ENCODE measurements at places on chromosomes 4 and X.
A peak's percentile ranks its signal among the peaks of the same experiment; 100 is the strongest.

GRCh38 chr4:156898373-156899117 is 73.1 kb downstream of the PDGFC start:
- no peak for DNase-seq

DNA sequence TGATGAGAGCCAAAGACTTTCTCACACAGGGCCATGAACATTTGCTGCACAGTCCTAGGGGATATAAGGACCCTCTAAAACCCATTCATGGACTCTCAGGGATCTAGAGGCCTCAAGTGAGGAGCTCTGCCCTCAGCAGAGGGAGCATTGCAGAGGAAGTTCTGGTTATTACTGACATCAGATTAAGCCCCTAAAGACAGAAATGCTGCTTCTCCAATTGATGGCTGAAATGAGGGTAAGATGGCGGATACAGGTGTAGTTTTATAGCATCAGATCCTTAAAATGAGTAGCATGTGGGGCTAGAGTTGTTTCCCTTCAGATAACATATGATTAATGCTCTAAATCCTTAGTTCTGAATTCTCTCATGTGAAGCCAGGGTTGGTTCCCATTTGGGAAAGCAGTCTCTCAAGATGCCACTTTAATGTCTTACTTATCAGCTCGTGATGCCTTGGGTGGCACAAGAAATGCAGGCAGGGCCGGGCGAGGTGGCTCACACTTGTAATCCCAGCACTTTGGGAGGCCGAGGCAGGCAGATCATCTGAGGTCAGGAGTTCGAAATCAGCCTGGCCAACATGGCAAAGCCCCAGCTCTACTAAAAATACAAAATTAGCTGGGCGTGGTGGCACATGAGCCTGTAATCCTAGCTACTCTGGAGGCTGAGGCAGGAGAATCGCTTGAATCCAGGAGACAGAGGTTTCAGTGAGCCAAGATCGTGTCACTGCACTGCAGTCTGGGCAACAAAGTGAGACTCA is 7.9 kb downstream of the RHOH start:
- no peak for DNase-seq

- no peak for DNase-seq
These were observed 108.8 kb upstream of the NALF2 start for GRCh38 chrX:69395306-69395705.

- no peak for DNase-seq
These were observed 72.2 kb downstream of the CRLF2 start for GRCh38 chrX:1140236-1140681.

DNA sequence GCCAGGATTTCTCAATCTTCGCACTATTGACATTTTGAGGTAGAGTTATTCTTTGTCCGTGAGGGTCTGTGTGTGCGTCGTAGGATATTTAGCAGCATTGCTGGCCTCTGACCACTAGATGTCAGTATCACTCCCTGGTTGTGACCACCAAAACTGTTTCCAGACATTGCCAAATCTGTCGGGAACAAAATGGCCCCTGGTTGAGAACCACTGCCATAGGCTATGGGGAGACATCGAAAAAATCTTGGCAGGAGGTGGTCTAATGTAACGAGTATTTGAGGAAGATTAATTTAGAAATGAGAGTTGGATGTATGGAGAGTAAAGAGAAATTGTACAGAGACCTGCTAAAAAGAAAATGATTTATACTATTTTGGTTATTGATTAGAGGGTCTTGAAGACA is 108.4 kb downstream of the DOCK11 start:
- DNase-seq, result peak; percentile 38

GRCh38 chr4:139669335-139669734 is 3.7 kb downstream of the MGST2 start:
- DNase-seq, result no peak

DNA sequence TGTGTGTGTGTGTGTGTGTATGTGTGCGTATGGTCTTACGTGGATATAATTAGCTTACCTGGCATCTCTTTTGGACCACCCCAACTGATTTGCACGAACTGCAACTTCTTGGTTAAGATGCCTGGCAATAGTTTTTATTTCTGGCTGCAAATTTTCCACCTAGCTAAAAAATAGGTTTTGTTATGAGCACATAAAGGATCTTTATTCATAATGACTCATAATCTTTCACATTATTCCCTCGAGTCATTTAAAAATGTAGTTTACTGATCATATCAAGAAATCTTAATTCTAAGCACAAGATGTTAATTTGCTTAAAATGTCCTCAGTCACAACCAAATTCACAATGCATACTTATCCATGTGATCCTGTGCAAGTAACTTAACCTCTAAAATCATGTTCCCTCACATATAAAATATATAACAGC is 1.5 kb downstream of the COX18 start:
- no peak for DNase-seq

GRCh38 chrX:34300871-34301270 is 168.8 kb upstream of the FAM47A start:
- DNase-seq, result peak; percentile 2

DNA sequence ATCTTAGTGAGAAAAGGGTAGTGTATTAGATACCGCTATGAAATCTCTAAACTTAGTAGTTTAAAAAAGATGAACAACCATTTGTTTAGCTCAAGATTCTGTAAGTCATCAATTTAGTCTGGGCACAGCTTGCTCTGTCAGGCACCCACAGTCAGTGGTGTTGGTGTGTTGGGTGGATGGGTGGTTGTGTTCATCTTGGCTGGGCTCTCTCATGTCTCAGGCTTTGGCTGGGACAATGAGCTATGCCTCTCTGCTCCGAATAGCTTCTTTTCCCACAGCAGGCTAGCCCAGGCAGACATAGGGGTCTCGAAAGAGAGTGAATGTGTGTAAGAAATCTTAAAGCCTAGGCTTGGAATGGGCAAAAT is 127.0 kb upstream of the GATB start:
- no peak for DNase-seq

GRCh38 chr4:73742490-73743160 is 2.3 kb downstream of the CXCL8 start:
- no peak for DNase-seq

- DNase-seq, result no peak
These were observed 7.8 kb upstream of the GPR82 start for GRCh38 chrX:41716222-41716621.

GRCh38 chrX:43809463-43809862 is 72.8 kb downstream of the MAOB start:
- DNase-seq, result no peak

GRCh38 chr4:159010100-159010499 is 92.8 kb upstream of the RAPGEF2 start:
- no peak for DNase-seq

- no peak for DNase-seq
These were observed 19.2 kb upstream of the ATXN3L start for GRCh38 chrX:13338996-13339515.

DNA sequence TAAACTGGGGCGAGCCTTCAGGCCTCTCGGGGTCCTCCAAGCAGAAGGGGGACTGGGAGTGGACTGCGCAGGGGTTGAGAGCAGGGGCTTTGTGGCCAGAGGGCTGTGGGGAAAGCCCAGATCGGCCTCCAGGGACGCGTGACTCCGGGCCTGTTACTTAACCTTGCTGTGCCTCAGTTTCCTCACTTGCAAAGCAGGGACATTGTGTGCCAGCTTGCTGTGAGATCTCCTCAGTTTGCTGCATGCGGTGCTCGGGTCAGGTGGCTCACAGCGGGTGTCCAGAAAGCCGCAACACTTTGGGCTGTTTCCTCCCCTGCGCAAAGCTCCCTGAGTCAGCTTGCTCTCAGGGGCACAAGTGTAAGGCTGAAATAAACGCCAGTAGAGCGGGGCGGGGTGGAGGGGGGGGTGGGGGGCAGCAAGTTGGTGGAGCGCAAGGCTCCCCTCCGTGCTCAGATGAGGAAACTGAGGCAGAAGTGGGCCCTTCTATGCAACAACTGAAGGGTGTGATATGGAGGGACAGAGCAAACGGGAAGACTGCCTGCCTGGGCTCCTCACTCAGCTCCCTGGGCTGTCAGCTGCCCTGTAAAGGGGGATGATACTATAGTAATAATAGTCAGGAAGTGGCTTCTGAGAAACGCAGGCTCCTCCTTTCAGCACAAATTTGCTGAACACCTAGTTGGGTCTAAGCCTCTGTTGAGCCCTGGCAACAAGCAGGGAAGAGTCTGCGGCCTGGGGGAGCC is 101.0 kb downstream of the HMX1 start:
- no peak for DNase-seq

- DNase-seq, result no peak
These were observed 31.5 kb downstream of the BMP3 start for GRCh38 chr4:81062001-81062400.

GRCh38 chr4:168221301-168221700 is 97.3 kb downstream of the DDX60 start:
- no peak for DNase-seq

- DNase-seq, result no peak
These were observed 22.2 kb downstream of the BTC start for GRCh38 chr4:74772106-74772505.

- DNase-seq, result no peak
These were observed 2.0 kb downstream of the TMEM165 start for GRCh38 chr4:55397520-55398321.

- no peak for DNase-seq
These were observed 7.7 kb upstream of the SLC10A6 start for GRCh38 chr4:86856896-86857295.

GRCh38 chr4:77905651-77906263 is 43.1 kb downstream of the MRPL1 start:
- DNase-seq, result no peak

GRCh38 chr4:73648478-73648877 is 28.2 kb upstream of the RASSF6 start:
- no peak for DNase-seq

DNA sequence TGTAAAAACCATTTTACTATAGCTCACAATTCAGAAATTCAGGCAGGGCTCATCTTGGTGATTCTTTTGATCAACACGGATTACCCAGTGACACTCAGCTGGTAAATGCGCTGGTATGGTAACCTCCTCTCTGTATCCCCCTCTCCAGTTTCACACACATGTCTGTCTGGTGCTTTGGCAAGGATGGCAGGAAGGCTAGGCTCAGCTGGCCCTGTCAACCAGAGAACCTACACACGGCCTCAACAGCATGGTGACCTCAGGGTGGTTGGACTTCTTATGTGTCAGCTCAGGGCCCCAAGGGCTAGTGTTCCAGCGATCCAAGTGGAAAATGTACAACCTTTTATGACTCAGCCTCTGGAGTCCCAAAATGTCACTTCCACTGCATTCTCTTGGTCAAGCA is 55.7 kb upstream of the EOLA2 start:
- DNase-seq, result no peak

- DNase-seq, result no peak
These were observed 6.6 kb downstream of the NKX1-1 start for GRCh38 chr4:1399508-1400190.

DNA sequence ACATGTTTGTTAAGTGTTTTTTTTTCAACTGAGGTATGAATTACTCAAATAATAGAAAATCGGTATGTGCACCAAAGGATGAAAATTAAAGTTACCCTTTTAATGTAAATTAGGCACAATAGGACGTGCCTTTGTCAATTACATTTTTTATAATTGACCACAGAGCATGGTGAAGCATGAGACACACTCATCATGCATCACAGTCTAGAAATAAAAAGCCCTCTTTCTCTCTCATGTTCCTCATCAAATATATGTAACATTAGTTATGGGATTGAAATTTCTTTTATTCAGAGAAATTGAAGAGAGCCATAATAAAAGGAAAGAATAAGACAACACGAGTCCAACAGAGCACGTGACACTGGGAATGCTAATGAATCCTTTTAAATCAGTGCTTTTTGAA is 3.5 kb downstream of the GNRHR start:
- no peak for DNase-seq

DNA sequence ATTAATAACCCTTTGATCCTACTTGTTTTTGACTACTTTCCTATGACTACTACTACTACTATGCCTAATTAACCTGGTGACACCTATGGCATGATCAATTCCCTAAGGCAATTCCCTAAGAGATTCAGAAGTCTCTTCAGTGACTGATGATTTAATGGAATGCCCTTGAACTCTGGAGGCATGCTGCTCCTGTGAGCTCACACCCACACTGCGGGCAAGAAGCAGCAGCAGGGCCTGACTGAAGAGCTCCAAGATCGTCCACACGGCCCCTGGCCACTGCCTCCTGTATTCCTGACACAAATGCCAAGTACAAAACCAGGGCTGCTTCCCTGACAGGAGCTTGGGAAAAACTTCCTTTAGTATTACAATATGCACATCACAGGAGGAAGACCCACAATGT is 74.2 kb upstream of the STS start:
- DNase-seq, result no peak

DNA sequence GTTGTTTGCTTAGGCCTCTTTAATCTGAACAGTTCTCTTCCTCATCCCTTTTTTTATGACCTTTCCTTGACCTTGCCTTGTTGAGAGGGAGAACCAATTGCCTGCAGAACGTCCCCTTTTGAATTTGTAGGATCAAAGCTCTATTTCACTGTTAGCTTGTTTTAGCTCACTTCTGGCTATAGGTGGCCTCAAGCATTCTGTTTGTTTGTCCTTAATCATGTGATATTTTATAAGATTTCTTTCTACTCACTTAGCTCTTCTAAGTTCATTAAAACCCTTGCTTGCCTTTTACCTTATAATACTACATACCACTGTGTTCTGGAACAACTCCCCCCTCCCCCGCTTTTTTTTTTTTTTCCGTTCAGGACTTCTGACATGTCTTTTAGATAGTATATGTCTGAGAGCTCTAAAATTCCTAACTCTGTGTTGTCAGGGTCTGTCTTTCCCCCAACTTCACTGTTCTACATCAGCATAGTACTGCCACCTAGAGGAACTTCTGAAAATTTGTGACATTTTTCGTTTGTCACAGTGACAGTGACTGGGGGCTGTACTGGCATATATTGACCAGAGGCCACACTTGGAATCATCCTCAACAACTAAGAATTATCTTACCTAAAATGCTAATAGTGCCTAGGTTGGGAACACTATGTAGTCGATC is 128.5 kb downstream of the LARP7 start:
- DNase-seq, result peak; percentile 32

GRCh38 chrX:115013705-115014104 is 3.7 kb downstream of the IL13RA2 start:
- DNase-seq, result no peak

DNA sequence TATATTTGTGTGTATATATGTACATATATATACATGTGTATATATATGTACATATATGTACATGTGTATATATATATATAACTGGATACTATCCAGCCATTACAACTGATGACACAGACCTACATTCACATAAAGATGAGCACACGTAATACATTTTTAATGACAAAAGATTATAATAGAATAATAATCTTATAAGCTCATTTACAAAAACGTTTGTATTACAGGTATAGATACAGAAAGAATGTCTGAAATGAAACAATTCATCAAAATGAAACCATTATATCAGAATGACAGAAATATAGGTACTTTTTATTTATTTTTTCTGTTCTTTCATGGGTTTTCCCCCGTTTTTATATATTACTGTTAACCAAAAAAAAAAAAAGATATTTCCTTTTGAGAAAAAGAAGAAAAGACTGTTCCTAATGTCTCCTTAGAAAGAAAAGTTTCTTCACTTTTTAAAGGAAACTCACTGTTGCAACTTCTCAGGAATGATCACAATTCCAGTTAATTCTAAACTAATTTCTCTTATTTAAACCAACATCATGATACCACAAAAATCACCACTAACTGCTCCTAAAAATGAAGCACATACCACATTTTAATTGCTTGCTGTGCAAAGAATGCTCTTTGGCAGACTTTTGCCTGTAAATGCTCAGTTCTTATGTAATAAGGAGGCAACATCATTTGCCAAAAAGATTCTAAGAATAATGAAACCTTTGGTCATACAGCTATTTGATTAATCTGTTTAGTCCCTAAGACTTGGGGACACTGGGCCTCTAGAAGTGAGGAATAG is 18.9 kb downstream of the LEF1 start:
- no peak for DNase-seq

GRCh38 chr4:74640111-74640903 is 154.0 kb downstream of the BTC start:
- no peak for DNase-seq
